ENCODE measurements at places on chromosomes 7 and 10.

DNA sequence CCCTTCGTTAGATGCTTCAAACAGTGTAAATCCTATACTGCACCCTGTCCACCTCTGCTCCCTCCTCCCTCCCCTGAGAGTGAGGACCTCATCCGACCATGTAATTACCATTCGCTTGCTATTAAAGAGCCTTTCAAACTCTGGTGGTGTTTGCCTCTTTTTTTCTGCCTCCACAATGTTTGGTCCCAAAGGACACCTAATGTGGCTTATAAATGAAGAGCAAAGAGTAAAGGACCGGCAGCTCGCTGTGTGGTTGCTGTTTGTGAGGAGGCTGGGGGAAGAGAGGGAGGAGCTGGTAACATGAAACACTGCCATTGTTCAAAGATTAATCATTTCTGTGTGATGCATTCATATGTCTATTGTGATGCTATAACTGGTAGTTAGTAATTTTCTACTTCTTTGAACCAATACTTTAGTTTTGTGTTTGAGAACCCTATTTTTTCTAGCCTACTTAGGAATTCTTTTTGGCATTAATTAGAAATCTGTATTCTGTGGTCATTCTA is 27.9 kb downstream of the MTURN start:
- DNase-seq: no peak

DNA sequence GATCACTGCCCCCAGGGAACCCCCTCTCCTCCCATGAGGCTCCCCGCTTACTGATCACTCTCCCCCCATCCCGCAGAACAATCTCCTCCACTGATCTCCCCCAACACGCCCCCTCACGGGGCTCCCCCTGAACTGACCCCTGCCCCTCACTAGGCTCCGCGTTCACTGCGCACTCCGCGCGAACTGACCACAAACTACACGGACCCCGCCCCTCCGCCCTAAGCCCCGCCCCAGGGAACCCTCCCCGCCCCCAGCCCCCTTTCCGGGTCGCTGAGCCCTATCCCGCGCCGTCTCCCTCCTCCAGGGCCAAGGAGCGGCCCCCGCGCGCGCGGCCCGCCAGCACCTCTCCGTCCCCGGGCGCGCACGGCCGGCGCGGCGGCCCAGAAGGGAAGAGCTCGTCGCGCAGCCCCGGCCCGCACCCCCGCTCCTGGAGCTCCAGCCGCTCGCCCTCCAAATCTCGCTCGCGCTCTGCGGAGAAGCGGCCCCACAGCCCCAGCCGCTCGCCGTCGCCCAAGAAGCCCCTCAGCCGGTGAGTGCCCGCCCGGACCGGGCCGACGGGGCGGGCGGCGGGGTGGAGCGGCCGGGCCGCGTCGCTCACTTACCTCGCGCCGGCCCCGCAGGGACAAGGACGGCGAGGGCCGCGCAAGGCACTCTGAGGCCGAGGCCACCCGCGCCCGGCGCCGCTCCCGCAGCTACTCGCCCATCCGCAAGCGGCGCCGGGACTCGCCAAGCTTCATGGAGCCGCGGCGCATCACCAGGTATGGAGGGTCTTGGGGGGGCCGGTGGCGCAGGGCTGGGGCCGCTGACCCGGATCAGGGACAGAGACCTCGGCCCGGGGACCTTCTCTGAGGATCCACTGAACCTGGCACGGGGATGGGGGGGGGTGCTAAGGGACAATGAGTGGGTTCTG is 19.9 kb upstream of the HSPB1 start:
- no peak for DNase-seq

- no peak for DNase-seq
Measured at GRCh38 chr10:114401195-114401791, 3.0 kb downstream of the AFAP1L2 start.

DNA sequence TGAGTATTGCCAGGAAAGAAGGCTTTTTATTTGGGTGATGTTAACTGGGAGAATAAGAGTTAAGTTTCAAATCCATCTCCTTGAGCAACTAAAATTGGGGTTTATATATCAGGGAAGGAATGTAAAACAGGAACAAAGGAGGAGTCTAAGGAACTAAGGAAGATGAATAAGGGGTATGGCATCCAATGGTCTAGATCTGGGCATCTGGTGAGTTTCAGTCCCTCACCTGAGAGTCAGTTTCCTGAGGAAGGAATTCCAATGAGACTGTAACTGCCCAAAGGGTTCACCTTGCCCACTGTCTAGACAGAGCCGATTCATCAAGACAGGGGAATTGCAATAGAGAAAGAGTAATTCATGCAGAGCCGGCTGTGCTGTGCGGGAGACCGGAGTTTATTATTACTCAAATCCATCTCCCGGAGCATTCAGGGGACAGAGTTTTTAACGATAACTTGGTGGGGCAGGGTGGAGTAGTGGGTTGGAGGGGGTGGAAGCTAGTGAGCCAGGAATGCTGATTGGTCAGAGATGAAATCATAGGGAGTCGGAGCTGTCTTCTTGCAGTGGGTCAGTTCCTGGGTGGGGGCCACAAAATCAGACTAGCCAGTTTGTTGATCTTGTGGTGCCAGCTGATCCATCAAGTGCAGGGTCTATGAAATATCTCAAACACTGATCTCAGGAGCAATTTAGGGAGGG is 188.3 kb upstream of the STK17A start:
- no peak for DNase-seq

DNA sequence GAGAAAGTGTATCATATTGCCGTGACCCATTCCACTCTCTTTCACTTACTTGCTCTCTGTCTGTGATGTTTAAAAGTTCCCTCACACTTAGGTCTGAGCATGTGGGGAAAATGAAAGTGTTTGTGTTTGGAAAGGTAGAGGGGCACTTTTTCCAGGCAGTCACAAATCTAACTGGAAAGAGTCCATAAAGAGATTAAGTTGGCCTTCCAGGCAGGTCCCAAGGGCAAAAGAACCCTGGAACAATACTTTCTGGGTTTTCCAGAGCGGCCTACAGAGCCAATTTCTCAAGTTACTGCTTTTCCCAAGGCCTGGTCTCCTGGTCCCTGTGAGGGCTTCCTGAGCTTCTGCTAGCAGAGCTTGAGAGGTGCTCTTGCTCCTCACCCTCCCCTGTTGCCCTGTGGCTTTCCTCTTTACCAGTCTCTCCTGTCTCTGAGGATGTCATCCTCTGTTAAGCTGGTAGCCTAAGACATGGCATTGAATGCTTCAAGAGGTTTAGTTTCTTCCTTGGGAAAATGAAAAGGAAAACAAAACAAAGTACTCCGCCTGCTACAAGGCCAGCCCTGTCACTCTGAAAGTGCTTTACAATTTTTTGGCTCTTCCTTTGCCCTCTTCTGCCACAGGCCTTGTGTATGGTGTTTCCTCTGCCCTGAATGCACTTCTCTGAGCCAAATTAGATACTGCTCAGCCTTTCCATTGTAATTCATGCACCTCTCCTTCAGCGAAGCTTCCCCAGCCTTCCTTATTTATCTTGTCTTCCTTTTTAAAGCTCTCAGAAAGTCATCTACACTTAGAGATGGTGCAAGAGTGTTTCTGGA is 20.1 kb downstream of the TES start:
- no peak for DNase-seq
